ENCODE measurements at places on chromosomes 3 and 15.

- no peak for DNase-seq
Observed at GRCh38 chr3:81602781-81603180, 158.7 kb downstream of the GBE1 start.

- DNase-seq, result no peak
Observed at GRCh38 chr3:193719735-193720134, 126.7 kb downstream of the OPA1 start.

DNA sequence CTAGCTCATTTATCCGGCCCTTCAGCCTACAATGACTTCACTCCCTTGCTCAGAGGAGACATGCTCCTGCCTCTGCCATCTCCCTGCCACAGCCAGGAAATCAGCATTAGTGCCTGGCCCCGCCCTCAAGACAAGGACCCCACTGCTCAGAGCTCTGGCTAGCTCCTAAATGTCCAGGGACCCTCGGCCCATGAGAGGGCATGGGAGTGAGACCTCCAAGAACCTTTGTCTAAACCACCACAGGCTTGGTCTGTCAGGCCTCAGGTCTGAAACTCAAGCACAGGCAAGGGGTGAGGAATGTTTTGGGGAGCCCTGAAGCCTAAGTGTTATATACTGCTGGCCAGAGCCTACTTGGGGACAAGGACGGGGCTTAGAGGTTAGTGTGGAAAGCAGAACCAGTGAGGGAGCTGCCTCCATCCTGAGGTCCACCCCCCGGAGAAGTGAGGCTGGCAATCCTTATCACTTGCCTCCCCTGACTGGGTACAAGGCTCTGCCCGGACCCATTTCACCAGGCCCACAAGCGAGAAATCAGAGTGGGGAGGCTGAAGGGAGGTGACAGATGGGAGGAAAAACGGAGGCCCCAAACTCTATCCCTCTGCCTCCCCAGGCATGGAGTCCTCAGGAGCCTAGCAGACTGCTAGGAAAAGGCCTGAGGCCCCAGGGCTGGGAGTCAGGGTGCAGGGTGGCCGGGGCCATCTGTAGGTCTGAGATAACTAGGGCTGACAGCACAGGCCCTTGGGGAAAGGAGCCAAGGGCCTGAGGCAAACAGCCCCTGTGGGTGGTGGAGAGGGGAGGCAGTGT, 18.8 kb downstream of the SHF start:
- no peak for DNase-seq

DNA sequence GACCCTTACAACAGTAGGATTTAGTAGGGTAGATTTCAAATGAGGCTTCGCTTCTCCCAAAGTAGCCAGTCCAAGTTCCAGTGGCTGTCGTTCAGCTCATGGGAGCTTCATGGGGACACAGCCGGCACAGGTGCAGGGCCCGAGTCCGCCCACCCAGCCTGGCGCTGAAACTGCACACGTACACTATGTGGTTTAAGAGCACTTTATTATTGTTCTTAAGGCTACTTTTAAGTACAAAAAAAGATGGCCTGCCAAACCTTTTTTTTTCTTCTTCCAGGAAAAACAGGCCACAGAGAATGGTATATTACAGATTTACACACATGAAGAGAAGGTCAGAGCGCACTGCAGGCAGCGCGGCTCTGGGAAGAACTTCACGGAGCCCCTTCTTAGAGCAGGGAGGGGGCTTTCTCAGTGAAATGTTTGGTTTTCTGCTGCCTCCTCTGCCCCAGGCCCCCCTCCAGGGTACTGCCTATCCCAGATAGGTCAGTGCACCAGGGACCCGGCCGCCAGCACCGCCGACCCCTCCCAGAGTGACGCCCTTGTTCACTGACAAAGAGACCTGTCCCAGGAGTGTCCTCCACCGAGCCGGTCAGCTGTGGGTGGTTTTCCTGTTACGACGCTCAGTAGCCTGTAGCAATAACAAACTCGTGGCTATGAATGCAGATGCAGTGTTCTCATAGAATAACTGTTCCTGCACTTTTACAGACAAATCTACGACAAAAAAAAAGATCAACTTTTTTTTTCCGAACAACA, 87.7 kb downstream of the VGLL4 start:
- DNase-seq, result no peak

GRCh38 chr3:113507501-113508067, 7.4 kb downstream of the SPICE1 start:
- DNase-seq, result no peak

GRCh38 chr3:42851228-42851834, 24.3 kb downstream of the CYP8B1 start:
- DNase-seq, result no peak

DNA sequence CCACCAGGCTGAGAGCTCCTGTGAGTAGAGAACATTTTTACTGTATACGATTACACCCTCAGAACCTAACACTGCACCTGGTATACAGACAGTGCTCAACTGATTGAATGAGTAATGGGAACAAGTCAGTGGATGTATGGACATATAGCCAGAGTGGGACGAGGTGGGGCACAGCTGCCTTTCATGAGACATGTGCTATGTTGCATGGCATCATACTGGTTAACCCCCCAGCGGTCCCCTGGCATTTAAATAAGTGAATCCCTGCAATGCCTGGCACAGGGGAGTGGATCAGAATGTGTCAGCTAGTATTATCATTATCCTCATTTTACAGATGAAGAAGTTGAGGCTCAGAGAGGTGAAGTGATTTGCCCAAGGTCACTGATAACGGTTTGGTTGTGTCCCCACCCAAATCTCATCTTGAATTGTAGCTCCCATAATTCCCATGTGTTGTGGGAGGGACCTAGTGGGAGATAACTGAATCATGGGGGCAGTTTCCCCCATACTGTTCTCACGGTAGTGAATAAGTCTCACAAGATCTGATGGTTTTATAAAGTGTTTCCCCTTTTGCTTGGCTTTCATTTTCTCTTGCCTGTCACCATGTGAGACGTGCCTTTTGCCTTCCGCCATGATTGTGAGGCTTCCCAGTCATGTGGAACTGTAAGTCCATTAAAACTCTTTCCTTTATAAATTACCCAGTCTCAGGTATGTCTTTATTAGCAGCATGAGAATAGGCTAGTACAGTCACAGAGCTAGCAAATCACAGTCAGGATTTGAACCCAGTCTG, 56.0 kb upstream of the ATP2B2 start:
- no peak for DNase-seq

Measured in central memory CD8-positive, alpha-beta T cell (primary cell).